ENCODE measurements at places on chromosomes 2 and 18. TPM values are rescaled to one million over a fixed set of nuclear protein-coding genes. Genes with fewer than 3 reads are reported as not detected.

DTNA gene
- 12.4 TPM for total RNA-seq

COBLL1 gene
- 16.2 TPM for total RNA-seq

ALPI gene
- not detected for total RNA-seq

SIX3 gene
- total RNA-seq = 2.0 TPM

MYO5B gene
- total RNA-seq = 39.1 TPM

KATNAL2 gene
- total RNA-seq = 5.1 TPM

IL36B gene
- total RNA-seq = not detected

DNA sequence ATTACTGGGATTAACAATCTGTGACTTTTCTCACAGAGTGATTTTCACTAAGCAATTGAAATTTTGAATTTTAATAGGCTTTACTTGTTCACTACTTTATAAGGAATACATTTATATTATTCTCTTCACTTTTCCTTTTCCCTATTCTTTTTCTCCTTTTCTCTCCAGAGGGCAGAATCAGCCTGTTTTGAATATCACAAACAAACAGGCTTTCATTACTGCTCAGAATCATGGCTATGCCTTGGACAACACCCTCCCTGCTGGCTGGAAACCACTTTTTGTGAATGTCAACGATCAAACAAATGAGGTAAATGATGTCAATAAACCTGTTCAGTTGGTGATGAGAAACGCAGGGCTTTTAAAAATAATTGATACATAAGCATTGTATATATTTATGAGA is 35.3 kb downstream of the CPS1 start:
- no peak for DNase-seq

- DNase-seq = no peak
Observed at GRCh38 chr2:161415034-161415986, 787 bp upstream of the TBR1 start.

GRCh38 chr2:75241696-75242095 is 42.4 kb upstream of the TACR1 start:
- peak; percentile 54 for DNase-seq

GRCh38 chr2:54482715-54483114 is 26.6 kb downstream of the SPTBN1 start:
- peak; percentile 98 for DNase-seq

DNA sequence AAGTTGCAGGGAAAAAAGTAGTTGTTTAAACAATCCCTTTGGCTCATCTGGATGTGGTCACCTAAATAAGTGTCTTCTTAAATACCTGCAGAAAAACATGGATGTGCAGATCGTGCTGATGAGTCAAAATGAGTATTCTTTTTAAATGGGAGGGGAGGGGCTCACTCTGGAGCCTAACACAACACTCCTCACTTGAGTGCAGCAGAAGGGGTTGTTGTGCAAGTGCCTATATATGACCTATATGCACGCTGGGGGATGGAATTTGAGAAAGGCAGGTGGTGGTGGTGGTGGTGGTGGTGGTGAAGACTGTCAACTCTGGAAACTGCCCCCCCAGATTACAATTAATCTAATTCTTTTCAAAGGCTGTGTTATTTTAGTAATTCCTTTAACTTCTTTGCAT is 77.9 kb upstream of the FAM124B start:
- no peak for DNase-seq

DNA sequence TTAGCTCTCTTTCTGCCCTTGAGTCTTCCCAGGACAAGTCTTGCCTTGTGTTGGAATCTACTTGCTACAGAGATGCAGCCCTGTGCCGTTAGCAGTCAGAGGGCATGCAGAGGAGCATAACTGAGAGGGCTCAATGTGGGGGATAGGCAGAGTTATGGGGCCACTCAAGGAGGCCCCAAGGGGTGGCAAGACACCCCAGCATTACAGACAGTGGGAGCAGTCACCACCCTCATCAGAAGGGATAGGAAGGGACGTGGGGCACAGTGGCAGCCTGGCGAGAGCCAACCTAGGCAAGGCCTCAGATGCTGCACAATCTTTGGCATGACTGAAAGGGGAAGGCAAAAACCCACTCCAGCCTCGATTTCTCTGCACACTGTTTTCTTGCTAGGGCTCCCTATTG is 169.1 kb downstream of the TMEM18 start:
- DNase-seq = no peak

DNA sequence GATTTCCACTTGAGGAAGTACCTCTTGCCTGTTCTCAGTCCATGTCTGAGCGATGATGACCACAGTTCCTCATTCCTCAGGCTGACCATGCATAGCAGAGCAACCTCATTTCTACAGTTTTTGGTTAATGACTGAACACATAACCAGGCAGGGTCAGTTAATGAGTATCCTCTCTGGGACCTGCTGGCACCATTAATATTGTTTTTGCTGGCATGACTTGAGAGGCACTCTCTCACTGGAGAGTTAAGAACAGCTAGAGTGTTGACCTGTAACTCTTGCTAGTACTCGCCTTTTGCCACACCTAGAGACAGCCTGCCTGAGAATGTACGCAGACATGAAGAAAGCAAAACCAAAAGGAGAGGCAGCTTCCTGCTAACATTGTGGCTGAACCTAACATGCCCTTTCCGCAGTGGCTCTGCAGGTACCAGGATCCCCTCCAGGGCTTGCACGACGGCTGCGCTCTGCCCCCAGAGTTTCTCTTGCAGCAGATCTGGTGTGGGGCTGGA is 23.9 kb downstream of the PECR start:
- DNase-seq = no peak

DNA sequence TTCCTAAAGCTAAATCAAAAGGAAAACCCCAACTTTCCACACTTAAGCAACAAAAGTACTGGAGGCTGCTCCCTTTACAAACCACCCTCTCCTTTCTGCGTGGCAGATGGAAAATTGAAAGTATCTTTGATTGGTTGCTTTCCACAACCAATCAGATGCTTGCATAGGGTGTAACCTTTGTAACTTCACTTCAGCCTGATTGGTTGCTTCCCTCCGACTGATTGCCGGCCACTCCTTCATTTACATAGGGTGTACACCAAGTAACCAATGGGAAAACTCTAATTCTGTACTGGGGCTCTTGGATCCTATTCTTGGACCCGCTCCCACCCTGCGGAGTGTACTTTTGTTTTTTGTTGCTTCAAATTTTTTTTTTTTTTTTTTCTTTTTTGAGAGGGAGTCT is 297.7 kb downstream of the NCKAP5 start:
- DNase-seq = no peak

DNA sequence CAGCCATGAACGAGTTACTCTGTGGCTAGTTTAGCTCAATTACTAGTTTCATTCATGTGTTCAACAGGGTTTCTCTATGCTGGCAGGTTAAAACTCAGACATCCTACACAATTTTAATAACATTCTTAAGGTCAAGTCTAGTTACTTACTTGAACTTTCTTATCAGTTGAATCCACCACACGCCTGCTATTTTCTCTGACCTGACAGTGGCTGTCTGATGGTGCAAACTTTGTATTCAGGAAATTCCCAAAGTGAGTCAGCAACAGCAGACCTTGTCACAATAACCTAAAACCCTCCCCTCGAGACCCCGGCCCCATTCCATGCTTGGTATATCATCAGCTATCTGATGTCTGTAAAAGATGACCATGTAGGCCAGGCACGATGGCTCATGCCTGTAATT is 20.8 kb upstream of the CIDEA start:
- DNase-seq = no peak

DNA sequence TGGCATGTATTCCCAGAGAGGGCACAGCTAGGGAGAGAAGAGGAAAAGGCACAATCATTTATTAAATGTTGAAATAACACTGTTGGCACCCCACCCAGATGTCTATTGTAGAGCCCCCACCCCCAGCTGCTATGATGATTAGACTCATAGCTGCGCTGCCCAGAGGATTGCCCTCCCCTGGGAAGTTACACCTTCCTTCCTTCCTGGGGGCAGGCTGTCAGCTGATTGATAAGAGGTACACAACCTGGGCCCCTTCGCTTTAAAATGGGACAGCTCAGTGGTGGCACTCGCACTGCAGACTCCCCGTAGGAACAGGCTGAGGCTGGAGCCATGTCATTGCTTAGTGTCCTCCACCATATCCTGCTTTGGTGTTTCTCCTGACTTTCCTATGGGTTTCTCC is 18.1 kb downstream of the TEX51 start:
- no peak for DNase-seq

DNA sequence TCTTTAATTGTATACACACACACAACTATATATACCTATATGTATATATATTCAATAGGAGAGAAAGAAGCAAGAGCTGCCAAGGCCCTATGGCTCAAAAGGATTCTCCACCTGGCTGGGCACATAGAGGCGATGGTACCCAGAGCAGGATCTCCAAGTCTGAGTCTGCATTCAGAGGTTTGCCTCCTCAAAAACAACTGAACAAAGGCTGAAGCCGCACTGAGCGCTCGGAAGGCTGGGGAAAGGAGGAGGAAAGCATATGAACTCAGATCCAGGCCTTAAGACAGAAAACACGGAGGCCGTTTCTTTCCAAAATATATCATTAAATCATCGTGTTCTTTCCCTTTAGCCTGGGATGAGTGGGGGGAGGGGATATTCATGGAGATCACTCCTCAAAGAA is 3.6 kb downstream of the HOXD12 start:
- DNase-seq = no peak

DNA sequence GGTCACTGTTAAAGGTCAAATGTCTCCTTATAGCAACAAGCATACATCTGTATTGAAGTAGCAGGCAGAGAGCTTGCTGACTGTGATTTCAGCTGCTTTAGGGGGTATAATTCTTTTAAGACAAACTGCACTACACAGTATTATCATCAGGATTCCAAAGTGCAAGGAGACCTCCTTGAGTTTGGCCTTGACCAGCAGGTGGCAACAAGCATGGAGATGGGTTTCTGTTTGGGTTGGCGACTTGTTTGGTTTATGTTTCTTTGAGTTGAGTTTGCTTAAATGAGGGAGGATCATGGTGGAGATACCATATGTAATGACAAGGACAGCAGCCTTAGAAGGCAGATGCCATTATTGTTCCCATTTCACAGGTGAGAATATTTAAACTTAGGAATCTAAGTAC is 681.0 kb upstream of the ID2 start:
- no peak for DNase-seq

GRCh38 chr2:191325651-191326365 is 80.6 kb downstream of the MYO1B start:
- no peak for DNase-seq

Data from SJCRH30 (cell line).